Fibroblast of mammary gland (primary cell): ENCODE measurements at places on chromosomes 11 and 22.

GRCh38 chr11:69085490-69086095, 36.9 kb downstream of the TPCN2 start:
- no peak for DNase-seq

DNA sequence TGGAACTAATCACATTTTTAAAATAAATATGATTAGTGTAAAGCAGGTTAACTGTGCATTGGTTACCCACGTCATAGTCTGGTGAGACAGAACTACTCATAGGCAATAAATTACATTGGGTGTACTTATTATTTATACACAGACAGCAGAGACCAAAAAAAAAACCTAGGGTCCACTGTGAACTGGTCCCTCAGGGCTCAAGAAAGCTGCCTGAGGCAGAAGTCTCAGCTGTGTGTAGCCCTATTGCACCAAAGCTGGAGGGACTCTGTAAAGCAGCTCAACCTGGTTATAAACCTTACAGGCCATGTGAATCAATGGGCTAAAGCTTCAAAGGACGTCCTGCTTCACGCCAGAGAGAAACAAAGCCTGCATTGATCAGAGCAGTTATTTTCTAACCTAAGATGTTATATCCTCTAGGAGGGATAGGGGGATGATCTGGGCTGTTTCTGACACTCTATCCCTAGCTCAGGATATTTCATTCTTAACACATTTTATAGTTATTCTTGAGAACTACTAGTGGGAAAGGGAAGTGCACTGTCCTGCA, 432.2 kb upstream of the ANO3 start:
- DNase-seq, result no peak

- no peak for DNase-seq
These were observed 45.4 kb upstream of the YWHAH start for GRCh38 chr22:31898926-31899325.

DNA sequence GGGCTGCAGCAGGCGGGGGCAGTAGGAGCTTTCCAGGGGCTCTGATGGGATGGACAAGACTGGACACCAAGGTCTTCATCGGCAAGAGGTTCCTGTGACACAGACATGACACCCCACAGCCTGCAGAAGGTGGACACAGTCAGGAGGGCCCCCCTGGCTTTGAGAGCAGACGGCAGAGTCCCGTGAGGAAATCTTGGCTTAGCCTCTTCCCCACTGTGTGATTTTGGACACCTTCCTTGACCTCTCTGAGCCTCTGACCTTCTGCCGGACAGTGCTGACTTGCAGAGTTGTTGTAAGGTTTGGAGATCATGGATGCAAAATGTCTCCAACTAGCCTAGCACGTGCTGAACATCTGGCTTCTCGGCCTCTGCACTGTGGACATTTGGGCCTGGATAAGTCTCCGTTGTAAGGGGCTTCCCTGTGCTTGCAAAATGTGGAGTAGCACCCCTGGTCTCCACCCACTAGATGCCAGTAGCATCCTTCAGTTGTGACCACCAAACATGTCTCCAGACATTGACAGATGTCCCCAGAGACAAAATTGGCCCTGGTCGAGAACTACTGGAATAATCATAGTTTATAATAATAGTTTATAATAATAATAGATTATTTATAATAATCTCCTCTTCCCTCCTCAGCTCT, 54.6 kb downstream of the MCM5 start:
- DNase-seq, result no peak

DNA sequence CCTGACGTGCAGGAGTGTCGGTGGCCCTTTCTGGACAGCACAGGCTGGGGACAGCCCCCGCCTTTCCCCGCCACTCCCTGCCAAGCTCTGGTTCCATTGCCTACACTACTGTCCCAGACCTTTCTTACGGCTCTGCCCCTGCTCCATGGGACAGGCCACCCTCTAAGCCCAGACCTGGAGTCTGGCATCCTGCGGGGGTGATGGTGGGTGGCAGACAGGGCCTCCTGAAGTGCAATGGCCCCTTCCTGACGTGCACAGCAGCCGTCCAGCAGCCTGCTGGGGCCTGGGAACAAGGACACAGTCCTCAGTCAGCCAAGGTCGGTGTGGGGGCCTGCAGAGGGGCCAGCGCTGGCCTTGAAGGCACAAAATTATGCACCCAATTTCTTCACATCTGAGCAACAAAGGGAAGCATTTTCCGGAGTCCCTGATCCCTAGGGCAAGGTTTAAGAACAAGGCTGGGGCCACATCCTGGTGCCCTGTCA, 79.7 kb upstream of the KCNQ1OT1 start:
- no peak for DNase-seq

DNA sequence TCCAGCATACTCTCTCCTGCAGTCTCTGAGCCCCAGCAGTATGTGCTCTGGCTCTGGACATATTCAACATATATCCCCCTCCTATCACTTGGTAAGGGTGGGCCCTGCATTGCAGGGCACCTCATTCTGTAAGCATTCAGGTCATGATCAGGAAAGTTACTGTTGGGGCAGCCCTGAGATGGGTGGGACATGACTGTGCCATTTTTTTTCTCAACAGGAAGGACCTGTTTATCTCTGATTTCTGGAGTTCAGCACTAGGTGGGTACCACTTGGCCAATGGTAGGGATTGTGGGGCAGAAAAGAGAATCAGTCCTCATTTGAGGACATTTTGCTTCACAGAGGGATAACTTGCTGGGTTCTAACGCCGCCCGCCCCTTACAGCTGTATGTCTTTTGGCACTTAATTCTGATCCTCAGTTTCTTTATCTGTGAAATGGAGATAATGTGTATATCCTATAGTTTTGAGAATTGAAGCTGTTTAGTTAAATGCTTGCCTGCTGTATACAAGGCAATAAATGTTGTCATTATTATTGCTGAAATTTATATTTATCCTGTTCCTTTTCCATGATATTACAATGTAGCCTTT, 2.2 kb downstream of the SRRD start:
- DNase-seq, result no peak

DNA sequence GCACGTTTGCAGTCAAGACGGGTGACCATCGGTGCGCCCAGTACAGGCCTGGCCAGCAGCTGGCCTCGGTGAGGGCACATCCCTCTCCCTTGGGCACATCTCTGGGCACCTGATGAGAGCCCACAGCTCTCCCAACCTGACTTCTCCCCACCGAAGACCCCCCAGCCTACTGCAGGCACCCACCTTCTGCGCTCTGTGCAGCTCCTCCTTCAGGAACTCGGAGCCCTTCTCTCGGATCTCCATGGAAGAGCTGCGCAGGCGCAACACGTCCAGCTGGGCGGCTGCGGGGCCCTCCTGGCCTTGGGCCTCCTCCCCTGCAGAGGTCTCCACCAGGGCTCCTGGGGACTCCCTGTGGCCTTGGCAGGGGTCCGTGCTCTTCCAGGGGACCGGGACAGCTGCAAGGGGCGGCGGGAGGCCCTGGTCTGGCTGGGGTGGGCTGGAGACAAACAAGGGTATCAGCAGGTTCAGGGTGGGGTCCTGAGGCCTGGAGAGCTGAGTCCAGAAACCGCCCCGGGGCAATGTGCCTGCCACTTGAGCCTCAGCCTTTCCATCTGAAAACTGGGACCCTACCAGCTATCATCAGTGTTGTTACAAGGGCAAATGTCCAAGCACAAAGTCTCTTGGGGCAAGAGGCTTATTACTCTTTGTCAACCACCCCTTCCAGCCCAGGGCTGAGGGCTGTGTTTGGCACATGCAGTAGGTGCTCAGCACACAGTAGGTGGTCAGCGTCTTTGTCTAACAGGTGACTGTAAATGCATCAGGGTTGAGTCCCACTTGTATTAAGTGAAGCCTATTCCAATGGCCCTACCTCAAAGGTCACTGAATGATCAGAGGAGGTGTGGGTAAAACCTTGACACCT, 9.3 kb downstream of the RAB3IL1 start:
- DNase-seq, result no peak

DNA sequence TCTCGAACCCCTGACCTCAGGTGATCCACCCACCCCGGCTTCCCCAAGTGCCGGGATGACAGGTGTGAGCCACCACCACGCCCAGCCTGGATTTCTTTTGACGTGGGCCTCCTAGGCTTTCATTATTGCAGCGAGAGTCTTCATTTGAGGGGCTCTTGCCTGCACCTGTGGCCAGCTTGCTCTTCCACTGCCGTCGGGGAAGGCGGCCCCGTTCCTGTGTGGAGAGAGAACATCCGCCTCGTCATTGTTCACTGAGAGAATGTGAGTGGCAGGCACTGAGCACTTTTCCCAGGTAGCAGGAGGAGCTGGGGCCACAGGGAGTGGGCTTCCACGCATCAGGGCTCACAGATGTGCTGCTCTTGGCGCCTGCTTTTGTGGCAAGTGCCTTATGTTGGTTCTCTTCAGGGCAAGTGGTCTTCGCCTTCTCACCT, 365.0 kb downstream of the TBC1D22A start:
- no peak for DNase-seq

GRCh38 chr11:17765356-17766072, 30.9 kb downstream of the KCNC1 start:
- no peak for DNase-seq

DNA sequence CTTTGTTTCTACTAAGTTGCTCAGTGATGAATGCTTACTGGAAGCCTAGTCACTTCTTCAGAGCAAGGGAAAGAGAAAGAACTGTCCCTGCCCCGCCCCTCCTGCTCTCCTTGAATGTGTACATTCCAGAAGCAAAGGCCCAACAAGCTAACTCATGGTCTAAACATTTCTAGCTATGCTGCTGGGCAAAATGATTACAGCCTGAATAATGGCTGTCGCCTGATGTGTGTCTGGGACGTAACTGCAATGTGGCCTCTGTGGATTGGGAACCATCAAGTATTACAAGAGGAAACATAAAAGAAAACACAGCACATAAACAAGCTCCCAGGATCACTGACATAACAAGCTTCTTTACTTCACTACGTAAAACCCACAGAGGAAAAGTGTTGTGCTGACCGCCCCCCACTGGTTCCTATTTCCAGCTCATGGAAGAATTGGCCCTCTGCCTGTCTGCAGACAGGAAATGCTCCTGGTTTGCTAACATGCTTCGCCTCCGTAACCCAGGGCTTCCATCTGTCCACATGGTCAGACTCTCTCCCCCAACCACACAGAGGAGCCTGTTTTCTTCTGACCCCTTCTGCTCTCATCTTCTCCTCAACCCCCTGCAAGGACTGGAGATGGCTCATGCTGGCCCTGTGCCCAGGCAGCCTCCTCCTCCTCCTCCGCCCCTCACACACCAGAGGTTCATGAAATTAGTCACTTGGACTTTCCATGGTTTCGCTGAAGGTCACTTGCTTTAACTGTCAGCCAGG, 187.2 kb downstream of the MAML2 start:
- peak; percentile 99 for DNase-seq

- no peak for DNase-seq
These were observed 17.9 kb upstream of the HYLS1 start for GRCh38 chr11:125869521-125869920.
